ENCODE measurements at places on chromosomes 16 and 17.
A peak's percentile ranks its signal among the peaks of the same experiment; 100 is the strongest.

- no peak for DNase-seq
Observed at GRCh38 chr16:11696266-11697012, 28.2 kb downstream of the SNN start.

DNA sequence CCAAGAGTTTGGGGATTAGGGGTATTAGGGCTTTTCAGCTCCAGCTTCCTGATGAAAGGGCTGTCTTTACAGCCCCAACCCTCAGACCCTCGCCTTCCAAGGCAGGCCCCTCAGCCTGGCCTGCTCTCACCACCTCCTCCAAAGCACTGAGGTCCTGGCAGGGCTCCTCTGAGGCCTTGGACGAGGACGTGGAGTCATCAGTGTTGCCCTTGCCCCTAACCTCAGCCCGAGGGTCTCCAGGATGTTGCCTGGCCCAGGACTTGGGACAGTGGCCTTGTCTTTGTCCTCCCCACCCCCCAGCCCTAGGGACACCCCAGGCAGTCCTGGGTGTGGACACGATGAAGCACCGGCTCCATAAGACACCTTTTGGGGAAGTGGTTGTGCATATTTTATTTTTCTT is 28.2 kb downstream of the B9D1 start:
- no peak for DNase-seq

DNA sequence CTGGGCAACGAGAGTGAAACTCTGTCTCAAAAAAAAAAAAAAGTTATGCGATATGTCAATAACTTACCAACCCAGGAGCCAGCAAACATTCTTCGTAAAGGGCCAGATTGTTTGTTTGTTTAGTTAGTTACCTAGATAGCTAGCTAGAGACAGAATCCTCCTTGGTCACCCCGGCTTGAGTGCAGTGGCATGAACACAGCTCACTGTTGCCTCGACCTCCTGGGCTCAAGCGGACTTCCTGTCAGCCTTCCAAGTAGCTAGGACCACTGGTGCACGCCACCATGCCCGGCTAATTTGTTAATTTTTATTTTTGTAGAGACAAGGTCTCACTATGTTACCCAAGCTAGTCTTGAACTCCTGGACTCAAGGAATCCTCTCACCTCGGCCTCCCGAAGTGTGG is 113.0 kb downstream of the LITAF start:
- no peak for DNase-seq

DNA sequence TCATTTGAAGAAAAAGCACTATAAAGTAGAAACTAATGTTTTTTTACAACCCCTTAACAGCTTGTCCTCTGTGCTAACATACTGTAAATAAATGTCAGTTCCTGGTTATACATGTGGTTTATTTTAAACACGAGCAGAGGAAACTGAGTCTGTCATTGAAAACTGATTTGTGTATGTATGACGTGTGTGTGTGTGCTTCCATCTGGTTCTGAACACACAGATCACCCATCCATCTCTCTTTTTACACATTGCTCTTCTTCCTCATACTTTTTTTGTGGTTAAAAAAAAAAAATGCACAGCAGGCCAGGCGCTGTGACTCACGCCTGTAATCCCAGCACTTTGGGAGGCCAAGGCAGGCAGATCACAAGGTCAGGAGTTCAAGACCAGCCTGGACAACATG is 49.5 kb downstream of the ZNF423 start:
- no peak for DNase-seq

GRCh38 chr17:78915872-78916632 is 9.1 kb downstream of the TIMP2 start:
- no peak for DNase-seq

DNA sequence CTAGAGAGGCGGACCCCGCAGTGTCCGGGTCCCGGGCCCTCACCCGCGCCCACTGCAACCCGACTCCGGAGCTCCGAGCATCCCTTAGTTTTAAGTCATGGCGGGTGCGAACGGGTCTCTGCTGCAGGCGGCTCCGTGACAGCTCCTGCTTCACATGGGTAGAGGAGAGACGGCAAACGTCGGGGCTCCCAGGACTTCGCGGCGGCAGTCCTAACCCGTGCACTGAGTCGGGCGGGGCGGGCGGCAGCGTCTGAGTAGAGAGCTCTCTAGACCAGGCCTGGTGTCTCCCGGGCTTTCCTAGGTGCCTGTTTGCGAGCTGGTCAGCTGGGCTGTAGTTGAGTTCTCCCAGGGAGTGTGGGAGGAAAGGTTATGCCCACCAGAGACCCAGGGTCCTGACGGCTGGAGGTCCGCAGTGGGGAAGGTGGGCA is 345 bp downstream of the TSC2 start:
- no peak for DNase-seq

GRCh38 chr17:10130263-10130662 is 68.1 kb downstream of the GAS7 start:
- DNase-seq = no peak

DNA sequence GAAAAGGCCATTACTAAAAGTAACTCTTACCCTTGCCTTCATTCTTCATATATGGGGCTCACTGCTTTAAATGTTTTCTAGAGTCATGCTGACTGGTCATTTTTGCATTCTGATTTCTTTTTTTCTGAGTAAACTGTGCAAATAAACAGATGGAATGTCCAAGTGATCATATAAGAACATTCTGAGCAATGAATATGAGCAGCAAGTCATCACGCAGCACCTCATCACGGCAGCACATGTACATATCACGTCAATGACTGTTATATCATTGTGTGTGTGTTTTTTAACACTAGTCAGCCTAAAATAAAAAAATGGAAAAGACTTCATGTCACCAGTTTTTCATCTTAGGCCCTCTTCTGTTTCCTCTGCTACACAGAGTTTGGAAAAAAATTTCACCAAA is 490.0 kb upstream of the ZFHX3 start:
- no peak for DNase-seq

GRCh38 chr17:72580321-72581127 is 459.7 kb downstream of the SOX9 start:
- DNase-seq = no peak

GRCh38 chr16:56929639-56930038 is 2.3 kb upstream of the HERPUD1 start:
- no peak for DNase-seq

DNA sequence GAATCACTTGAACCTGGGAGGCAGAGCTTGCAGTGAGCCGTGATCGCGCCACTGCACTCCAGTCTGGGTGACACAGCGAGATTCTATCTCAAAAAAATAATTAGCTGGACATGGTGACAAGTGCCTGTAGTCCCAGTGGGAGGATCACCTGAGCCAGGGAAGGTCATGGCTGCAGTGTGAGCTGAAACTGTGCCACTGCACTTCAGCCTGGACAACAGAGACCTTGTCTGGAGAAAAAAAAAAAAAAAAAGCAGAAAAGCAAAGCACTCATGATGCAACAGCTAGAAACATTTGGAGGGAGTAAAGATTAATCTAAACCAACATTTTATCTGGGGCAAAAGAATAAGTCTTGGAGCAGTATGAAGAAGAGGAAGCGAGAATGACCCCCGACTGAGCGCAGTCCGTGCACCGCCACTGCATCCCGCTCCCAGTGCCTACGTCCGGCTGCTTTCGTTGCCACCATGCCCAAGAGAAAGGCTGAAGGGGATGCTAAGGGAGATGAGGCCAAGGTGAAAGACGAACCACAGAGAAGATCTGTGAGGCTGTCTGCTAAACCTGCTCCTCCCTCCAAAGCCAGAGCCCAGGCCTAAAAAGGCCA is 8.2 kb downstream of the PRPSAP1 start:
- no peak for DNase-seq

GRCh38 chr16:82440336-82440735 is 186.4 kb upstream of the CDH13 start:
- no peak for DNase-seq

GRCh38 chr17:36731811-36732210 is 130.4 kb downstream of the MRM1 start:
- no peak for DNase-seq

DNA sequence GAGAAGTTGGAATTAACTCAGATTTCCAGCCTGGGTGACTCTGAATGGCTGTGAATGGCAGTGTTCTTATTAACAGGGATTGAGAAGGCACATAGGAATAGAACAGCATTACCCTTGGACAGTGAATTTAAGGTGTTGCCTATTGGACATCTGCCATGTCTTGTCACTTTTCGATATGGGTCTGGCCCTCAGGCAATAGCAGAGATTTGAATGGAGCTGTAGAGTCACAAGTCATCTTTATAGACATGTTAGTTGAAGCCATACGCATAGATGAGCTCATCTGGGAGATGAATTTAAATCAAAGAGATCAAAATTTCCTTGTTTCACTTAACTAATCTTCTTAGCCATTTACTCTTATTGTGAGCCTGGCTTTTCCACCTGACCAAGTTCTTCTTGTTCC is 14.9 kb upstream of the DHRS11 start:
- no peak for DNase-seq

- no peak for DNase-seq
Observed at GRCh38 chr17:17053446-17054379, 11.5 kb downstream of the MPRIP start.

DNA sequence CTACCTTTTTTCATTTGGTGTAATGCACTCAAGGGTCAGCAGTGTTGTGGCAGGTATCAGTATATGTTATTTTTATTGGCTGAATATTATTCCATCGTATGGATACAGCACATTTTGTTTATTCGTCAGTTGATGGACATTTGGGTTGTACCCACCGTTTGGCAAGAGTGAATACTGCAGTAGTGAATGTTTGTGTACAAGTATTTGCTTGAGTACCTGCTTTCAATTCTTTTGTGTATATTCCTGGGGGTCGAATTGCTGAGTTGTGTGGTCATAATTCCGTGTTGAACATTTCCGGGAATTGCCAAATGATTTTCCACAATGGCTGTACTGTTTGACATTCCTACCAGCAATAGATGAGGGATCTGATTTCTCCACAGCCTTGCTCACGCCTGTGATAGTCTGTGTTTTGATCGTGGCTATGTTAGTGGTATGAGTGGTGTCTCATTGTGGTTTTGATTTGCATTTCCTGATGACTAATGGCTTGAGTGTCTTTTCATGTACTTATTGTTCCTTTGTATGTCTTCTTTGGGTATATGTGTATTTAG is 108.4 kb downstream of the OR1D5 start:
- no peak for DNase-seq

- DNase-seq = peak; percentile 71
Observed at GRCh38 chr17:82497483-82498405, 21.8 kb upstream of the FOXK2 start.

GRCh38 chr16:87100306-87101058 is 216.7 kb downstream of the C16orf95 start:
- no peak for DNase-seq

DNA sequence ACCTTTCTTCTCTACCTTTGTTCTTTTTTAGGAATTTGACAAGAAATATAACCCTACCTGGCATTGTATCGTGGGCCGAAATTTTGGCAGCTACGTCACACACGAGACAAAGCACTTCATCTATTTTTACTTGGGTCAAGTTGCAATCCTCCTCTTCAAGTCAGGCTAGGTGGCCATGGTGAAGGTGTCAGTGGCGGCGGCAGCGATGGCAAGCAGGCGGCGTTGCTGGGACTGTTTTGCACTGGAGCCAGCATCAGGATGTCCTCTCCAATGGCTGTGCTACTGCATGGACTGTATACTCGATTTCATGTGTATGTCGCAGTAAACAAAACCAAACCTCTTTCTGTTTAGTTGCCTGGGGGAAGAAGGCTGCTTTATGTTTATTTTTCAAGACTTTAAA is 5.9 kb downstream of the DYNLL2 start:
- no peak for DNase-seq

GRCh38 chr17:59347975-59348391 is 16.5 kb downstream of the YPEL2 start:
- no peak for DNase-seq

GRCh38 chr16:4003166-4003565 is 113.1 kb downstream of the ADCY9 start:
- DNase-seq = no peak

GRCh38 chr17:55635253-55635914 is 87.3 kb downstream of the TMEM100 start:
- DNase-seq = no peak

DNA sequence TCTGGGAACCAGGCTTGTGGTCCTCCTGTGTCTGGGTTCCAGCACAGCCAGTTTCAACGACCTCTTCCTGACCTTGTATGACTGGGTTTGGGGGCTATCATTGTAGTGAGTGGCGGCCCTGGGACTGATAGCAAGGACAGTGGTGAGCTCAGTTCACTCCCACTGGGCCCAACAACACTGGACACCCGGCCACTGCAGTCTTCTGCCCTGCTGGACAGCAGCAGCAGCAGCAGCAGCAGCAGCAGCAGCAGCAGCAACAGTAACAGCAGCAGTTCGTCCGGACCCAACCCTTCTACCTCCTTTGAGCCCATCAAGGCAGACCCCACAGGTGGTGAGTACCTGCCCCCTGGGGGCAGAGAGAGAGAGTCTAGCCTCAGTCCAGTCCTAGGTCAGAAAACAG is 3.3 kb upstream of the ELMO3 start:
- DNase-seq = no peak

GRCh38 chr16:75225678-75226515 is 7.1 kb downstream of the CTRB1 start:
- DNase-seq = no peak

GRCh38 chr17:61970030-61970429 is 42.2 kb upstream of the INTS2 start:
- DNase-seq = no peak

DNA sequence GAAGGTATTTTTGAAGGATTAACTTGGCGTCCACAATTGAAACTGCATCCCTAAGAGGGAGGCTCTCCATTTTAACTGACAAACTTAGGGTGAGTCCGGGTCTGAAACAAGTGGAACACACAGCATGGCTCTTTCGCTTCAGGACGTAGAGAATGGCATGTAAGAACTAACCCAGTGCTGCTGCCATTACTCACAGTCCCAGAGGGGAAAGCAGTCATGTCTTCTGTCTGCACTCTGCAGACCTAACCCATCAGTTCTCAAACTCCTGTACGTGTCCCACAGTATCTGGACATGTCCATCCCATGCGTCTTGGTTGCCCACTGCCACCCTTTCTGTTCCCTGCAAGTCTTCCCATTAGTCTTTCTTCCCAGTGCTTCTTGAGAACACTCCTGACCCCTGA is 563 bp downstream of the ST6GALNAC1 start:
- DNase-seq = no peak

Data from HEK293T (cell line).